ENCODE measurements at places on chromosomes 16 and 17. TPM values are rescaled to one million over a fixed set of nuclear protein-coding genes. Genes with fewer than 3 reads are reported as not detected.

STX1B gene
- total RNA-seq: 0.70 TPM

COL1A1 gene
- 12.6 TPM for total RNA-seq

TRAF4 gene
- 32.1 TPM for total RNA-seq

CALB2 gene
- not detected for total RNA-seq

CCL1 gene
- total RNA-seq: not detected

MRPS7 gene
- total RNA-seq: 63.2 TPM

PRPSAP1 gene
- total RNA-seq: 128 TPM

CDRT15 gene
- total RNA-seq: not detected

C16orf74 gene
- 12.4 TPM for total RNA-seq

CFAP119 gene
- 1.2 TPM for total RNA-seq

CHRNE gene
- total RNA-seq: 3.6 TPM

PYDC1 gene
- total RNA-seq: not detected

TMC6 gene
- 70.2 TPM for total RNA-seq

CX3CL1 gene
- total RNA-seq: 3.3 TPM

CCDC144A gene
- total RNA-seq: 3.2 TPM

TNFSF13 gene
- total RNA-seq: 0.88 TPM

Data from dermis blood vessel endothelial cell (primary cell).